ENCODE measurements at places on chromosomes 1 and 21. TPM values are rescaled to one million over a fixed set of nuclear protein-coding genes. Genes with fewer than 3 reads are reported as not detected.

DNA sequence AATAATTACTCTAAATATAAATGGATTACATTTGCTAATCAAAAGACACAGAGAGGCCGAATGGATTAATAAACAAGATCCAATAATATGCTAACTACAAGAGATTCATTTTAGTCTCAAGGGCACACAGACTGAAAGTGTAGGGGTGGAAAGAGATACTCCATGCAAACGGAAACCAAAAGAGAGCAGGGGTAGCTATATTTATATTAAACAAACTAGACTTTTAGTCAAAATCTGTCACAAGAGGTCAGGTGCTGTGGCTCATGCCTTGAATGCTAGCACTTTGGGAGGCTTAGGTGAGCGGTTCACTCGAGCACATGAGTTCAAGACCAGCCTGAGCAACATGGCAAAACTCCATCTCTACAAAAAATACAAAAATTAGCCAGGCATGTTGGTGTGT lies 33.6 kb upstream of the DISP1 start:
- H3K27ac ChIP-seq = no peak overlapping the region
- no peaks in the 10 kb centered on the region for H3K4me1 ChIP-seq
- no peaks in the 10 kb centered on the region for H3K36me3 ChIP-seq
- no peak for DNase-seq
- no peak overlapping the region for H3K4me3 ChIP-seq

The UBL4B gene
- total RNA-seq = not detected

GRCh38 chr1:20633190-20634064 lies at the start of gene PINK1:
Gene PINK1, plus strand, starts transcription at chr1:20633458. Its CDS starts 91 bp downstream, at chr1:20633549.
- H3K4me1 ChIP-seq = peaks cover 11% of the 10 kb centered on the region
- peaks cover 2% of the 10 kb centered on the region for H3K27me3 ChIP-seq
- peak; percentile 86 for DNase-seq
- peak within 1 kb of the TSS; percentile 81 for H3K4me3 ChIP-seq

The TEKT2 gene
- 0.20 TPM for total RNA-seq

DNA sequence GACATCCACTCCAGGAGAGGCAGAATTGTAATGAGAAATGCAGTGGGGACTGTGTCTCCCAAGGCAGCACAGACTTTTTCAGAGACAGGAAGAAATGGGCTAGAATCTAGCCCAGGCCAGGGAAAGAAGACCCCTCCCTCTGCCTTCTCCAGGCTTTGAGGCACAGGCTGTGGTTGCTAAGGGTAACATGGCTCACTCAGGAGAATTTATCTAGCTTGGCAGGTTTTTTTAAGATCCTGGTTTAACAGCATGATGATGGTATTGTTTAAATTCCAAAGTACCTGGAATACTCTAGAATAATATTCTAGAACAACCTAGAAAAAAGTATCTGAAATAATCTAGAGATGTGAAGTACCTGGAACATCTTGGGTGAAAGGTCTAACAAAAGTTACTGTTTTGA lies 125.6 kb downstream of the URB2 start:
- H3K36me3 ChIP-seq = no peaks in the 10 kb centered on the region
- H3K27me3 ChIP-seq = peaks cover 2% of the 10 kb centered on the region
- no peak overlapping the region for H3K27ac ChIP-seq

GRCh38 chr1:215890438-215890837 lies 323.3 kb downstream of the KCTD3 start:
- no peaks in the 10 kb centered on the region for H3K36me3 ChIP-seq
- H3K27ac ChIP-seq = no peak overlapping the region
- no peaks in the 10 kb centered on the region for H3K27me3 ChIP-seq
- no peak overlapping the region for H3K4me3 ChIP-seq
